ENCODE measurements at places on chromosomes 3 and 15. TPM values are rescaled to one million over a fixed set of nuclear protein-coding genes. Genes with fewer than 3 reads are reported as not detected.

The GPR15 gene
- not detected for polyA plus RNA-seq

DNA sequence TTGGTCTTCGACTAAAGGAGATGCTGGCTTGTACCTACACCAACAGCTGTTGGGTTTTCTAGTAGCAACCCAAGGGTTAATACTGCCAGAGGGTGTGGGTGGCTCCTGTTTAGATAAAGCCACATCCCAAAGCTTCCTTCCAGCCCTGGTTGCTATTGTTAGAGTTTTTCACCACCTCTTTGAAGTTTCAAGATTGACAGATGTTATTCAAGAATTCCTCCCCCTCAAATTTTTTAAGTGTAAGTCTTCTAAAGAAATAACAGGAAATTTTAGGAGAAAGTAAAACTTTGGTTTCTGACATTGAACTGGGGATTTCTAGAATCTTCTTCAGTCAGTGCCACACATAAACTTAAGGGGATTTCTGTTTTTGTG, 60.9 kb downstream of the TGFBR2 start:
- peaks cover 17% of the 10 kb centered on the region for H3K36me3 ChIP-seq
- no peaks in the 10 kb centered on the region for H3K4me1 ChIP-seq
- no peak for DNase-seq
- H3K4me3 ChIP-seq = no peak overlapping the region
- no peak overlapping the region for H3K27ac ChIP-seq

The GYG1 gene
- polyA plus RNA-seq = 16.8 TPM

- no peak for DNase-seq
- H3K4me3 ChIP-seq = no peak overlapping the region
- peaks cover 50% of the 10 kb centered on the region for H3K36me3 ChIP-seq
- H3K27ac ChIP-seq = no peak overlapping the region
- H3K4me1 ChIP-seq = no peaks in the 10 kb centered on the region
These were observed 37.4 kb downstream of the SHQ1 start for GRCh38 chr3:72810659-72811434.

The LRRN1 gene
- 0.03 TPM for polyA plus RNA-seq

GRCh38 chr3:88231632-88232031, 81.9 kb downstream of the C3orf38 start:
- no peak overlapping the region for H3K27ac ChIP-seq
- DNase-seq = no peak
- no peaks in the 10 kb centered on the region for H3K27me3 ChIP-seq

- H3K4me1 ChIP-seq = peaks cover 22% of the 10 kb centered on the region
- no peak overlapping the region for H3K4me3 ChIP-seq
- no peaks in the 10 kb centered on the region for H3K27me3 ChIP-seq
- H3K36me3 ChIP-seq = no peaks in the 10 kb centered on the region
- DNase-seq = no peak
- H3K27ac ChIP-seq = no peak overlapping the region
These were observed 49.1 kb downstream of the IL1RAP start for GRCh38 chr3:190562866-190563510.

The GP5 gene
- 0.23 TPM for polyA plus RNA-seq

- H3K4me3 ChIP-seq = no peak overlapping the region
- no peaks in the 10 kb centered on the region for H3K27me3 ChIP-seq
- no peak for DNase-seq
- H3K36me3 ChIP-seq = no peaks in the 10 kb centered on the region
- H3K4me1 ChIP-seq = no peaks in the 10 kb centered on the region
These were observed 10.3 kb downstream of the BCL2A1 start for GRCh38 chr15:79960502-79961212.

DNA sequence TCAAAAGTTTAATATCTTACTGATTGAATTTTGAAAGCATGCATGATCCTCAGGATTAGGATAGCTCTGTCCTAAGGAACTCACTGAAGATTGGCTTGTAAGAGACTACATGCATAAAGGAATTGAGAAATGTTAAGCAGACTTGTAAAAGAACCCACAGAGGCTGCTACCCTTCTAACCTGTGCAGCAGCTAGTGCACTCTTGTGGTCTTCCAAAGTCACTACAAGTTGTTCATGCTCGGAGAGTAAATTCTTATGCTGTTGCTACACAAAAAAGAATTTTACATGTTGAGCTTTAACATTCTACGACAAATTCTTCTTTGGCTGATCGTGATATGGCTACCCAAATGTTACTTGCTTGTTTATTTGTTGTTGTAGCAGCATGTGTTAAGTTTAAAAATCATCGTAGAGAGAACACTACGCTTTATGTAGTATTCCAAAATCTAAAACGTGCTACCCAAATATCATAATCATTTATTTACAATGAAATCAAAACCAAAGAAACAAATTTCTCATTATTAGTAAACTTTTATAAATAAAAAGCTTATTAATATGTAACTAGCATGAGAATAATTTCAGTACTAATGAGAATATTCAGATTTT, 55.0 kb downstream of the GOLIM4 start:
- H3K27ac ChIP-seq = no peak overlapping the region
- H3K4me1 ChIP-seq = peaks cover 9% of the 10 kb centered on the region
- H3K4me3 ChIP-seq = no peak overlapping the region
- DNase-seq = peak; percentile 36
- H3K36me3 ChIP-seq = peaks cover 43% of the 10 kb centered on the region

The ANKRD63 gene
- polyA plus RNA-seq = not detected

DNA sequence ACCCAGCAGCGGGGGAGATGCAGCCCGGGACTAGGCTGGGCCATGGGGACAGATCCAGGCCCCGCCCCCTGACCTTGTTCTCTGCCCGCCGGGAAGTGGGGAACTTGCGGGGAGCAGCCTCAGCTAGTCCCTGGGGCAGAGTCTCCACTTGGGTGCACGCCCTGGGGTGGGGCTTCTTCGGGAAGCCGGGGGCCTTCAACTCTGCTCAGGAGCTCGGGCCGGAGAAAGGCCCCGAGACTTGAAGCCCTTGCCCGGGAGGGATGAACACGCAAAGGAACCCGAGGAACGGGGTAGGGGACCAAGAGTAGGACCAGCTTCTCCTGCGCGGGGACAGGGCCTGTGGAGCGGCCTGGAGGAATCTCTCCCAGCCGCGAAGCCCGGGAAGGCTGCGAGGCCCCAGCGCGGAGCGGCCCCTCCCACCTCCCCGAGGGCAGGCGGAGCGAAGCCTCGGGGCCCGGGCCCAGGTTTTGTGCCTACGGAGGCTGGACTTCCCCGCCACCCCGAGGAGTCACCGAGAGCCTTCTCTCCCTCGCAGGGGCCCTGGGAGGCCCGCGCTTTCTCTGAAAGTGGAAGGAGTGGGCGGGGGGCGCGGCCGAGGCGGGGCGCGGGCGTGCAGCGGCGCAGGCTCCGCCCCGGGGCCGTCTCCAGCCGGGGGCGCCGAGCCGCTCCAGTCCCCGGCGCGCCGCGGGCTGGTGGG, at the start of gene ITPKA:
ITPKA (plus strand) TSS at position 670 of the 697 bp plus-strand sequence. CDS start 54 bp downstream, outside the sequence.
- DNase-seq = peak; percentile 93
- H3K27me3 ChIP-seq = no peaks in the 10 kb centered on the region
- H3K4me3 ChIP-seq = peak within 1 kb of the TSS; percentile 74
- H3K36me3 ChIP-seq = no peaks in the 10 kb centered on the region
- peak within 1 kb of the TSS; percentile 26 for H3K27ac ChIP-seq

DNA sequence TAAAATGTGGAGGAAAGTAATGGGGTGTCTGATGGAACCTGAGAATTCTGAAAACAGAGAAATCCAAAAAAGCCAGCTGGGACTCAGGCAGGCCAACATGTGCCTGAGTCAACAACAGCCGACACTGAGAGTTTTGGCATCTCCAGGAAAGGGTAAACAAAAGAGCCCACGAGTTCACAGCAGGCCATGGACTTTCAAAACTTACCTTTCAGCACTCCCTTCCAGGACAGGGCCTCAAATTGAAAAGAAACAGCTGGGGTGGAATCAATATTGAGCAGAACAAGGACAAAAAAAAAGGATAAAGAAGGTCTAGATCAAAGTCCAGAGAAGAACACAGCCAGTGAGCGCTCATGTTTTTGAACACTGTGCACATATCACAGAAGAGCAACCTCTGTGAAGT, 735.4 kb upstream of the GRM7 start:
- H3K27me3 ChIP-seq = no peaks in the 10 kb centered on the region
- no peaks in the 10 kb centered on the region for H3K36me3 ChIP-seq
- no peaks in the 10 kb centered on the region for H3K4me1 ChIP-seq
- no peak overlapping the region for H3K4me3 ChIP-seq

The GOLGA6L24 gene
- not detected for polyA plus RNA-seq

GRCh38 chr15:80815106-80815505, 35.9 kb downstream of the CEMIP start:
- no peaks in the 10 kb centered on the region for H3K36me3 ChIP-seq
- no peak overlapping the region for H3K4me3 ChIP-seq
- no peaks in the 10 kb centered on the region for H3K27me3 ChIP-seq
- H3K27ac ChIP-seq = no peak overlapping the region
- no peak for DNase-seq
- no peaks in the 10 kb centered on the region for H3K4me1 ChIP-seq

DNA sequence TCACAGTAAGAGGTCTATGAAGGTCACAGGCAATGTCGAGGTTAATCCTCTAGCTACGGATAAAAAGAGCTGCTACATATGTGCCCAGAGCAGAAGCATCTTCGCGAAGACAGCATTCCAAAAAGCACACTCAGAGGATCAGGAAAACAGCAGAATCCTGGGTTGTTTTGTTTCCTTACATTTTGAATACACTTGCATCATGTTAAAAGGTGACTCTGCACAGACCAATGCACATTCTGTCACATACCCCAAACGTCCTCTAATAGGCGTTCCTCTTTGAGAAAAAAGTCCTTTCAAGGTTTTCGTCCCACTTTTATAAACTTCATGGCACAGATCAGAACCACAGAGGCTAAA, 52.7 kb downstream of the VGLL4 start:
- H3K27ac ChIP-seq = peak overlapping the region; percentile 75
- peaks cover 39% of the 10 kb centered on the region for H3K4me1 ChIP-seq
- no peaks in the 10 kb centered on the region for H3K27me3 ChIP-seq
- DNase-seq = no peak

GRCh38 chr15:79643393-79643792, 211.3 kb downstream of the MINAR1 start:
- no peak for DNase-seq
- no peaks in the 10 kb centered on the region for H3K27me3 ChIP-seq
- H3K4me1 ChIP-seq = peaks cover 3% of the 10 kb centered on the region

DNA sequence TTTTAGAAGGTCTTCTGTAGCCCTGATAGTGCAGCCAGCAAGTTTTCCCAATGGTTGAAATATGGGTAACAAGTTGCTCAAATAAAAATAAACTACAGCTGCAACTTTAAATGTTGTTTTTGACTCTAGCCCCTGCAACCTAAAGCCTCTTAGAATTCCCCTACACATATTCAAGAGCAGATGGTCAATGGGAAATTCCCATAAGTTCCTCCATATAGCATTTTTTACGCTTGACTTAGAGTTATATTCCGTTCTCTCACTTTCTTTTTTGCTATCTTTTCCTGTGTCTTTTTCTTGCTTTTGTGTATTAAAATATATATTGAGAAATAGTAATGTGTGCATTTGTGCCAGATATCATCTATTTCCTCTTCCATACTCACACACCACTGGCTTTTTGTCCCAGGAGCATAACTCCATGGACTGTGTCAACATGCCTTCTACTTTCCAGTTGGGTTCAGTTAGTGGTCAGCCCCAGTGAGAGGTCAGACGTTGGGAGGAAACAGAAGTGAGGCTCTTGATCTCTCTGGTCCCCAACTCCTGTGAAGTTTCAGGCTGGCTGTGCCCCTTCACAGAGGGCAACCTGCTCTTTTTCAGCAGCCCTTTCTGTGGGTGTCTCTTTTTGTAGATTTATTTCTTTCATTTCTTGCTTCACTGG, 63.3 kb upstream of the TP63 start:
- H3K4me3 ChIP-seq = no peak overlapping the region
- H3K36me3 ChIP-seq = no peaks in the 10 kb centered on the region
- H3K27me3 ChIP-seq = no peaks in the 10 kb centered on the region
- H3K4me1 ChIP-seq = no peaks in the 10 kb centered on the region
- H3K27ac ChIP-seq = no peak overlapping the region

GRCh38 chr3:147415286-147415685, 6.1 kb downstream of the ZIC1 start:
- H3K27me3 ChIP-seq = peaks cover 49% of the 10 kb centered on the region
- no peaks in the 10 kb centered on the region for H3K36me3 ChIP-seq
- no peak overlapping the region for H3K4me3 ChIP-seq
- H3K27ac ChIP-seq = no peak overlapping the region
- no peak for DNase-seq

The TF gene
- 0.08 TPM for polyA plus RNA-seq

GRCh38 chr3:31067004-31067403, 172.5 kb upstream of the GADL1 start:
- no peak overlapping the region for H3K27ac ChIP-seq
- DNase-seq = peak; percentile 4
- H3K4me1 ChIP-seq = no peaks in the 10 kb centered on the region
- H3K27me3 ChIP-seq = no peaks in the 10 kb centered on the region
- H3K36me3 ChIP-seq = no peaks in the 10 kb centered on the region

- H3K4me1 ChIP-seq = peaks cover 3% of the 10 kb centered on the region
- H3K27me3 ChIP-seq = no peaks in the 10 kb centered on the region
- H3K36me3 ChIP-seq = no peaks in the 10 kb centered on the region
- H3K4me3 ChIP-seq = no peak overlapping the region
These were observed 52.7 kb downstream of the MITF start for GRCh38 chr3:69791919-69792399.

GRCh38 chr3:11306817-11307589, 34.8 kb downstream of the ATG7 start:
- H3K4me3 ChIP-seq = no peak overlapping the region
- no peaks in the 10 kb centered on the region for H3K27me3 ChIP-seq
- no peak for DNase-seq
- no peak overlapping the region for H3K27ac ChIP-seq

- no peak for DNase-seq
- H3K4me1 ChIP-seq = no peaks in the 10 kb centered on the region
- no peaks in the 10 kb centered on the region for H3K36me3 ChIP-seq
- no peak overlapping the region for H3K4me3 ChIP-seq
These were observed 46.1 kb downstream of the CMTM8 start for GRCh38 chr3:32284443-32285212.

The ADCY5 gene
- polyA plus RNA-seq = 0.21 TPM

DNA sequence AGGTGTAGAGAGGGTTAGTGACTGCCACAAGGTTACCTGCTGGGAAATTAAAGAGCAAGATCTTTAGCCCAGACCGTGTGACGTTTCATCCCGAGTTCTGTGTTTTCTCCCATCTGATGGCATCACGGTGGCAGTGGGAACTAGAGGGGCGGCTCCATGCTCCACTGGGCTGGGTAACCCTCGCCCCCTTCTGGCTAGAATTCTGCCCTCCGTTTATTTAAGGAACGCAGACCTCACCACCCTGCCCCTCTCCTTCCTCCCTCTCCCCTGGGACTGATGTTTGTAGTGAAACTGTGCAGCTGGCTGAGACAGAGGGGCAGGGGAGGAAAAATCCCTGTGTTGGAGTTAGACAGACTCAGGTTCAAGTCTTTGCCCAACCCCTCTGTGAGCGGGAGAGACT, 65.6 kb downstream of the ITGA11 start:
- H3K4me1 ChIP-seq = no peaks in the 10 kb centered on the region
- no peaks in the 10 kb centered on the region for H3K36me3 ChIP-seq
- no peak overlapping the region for H3K27ac ChIP-seq
- no peak overlapping the region for H3K4me3 ChIP-seq

DNA sequence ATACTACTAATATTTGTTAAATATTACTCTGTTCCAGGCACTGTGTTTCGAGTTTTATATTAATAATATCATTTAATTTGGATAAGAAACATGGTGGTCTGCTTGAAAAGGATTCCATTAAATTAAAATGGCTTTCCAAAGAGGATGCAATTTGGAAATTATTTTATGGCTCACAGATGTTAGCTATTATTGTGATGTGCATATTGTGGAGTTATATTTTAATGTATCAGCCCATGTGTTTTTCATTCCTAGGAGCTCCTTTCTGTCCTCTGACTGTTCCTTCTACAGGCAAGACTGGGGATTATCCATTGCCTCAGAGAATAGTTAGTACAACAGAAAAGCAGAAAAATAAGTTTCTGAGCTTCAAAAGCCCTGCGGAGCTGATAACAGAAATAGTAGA, 376.7 kb upstream of the PDZRN3 start:
- DNase-seq = peak; percentile 9
- H3K36me3 ChIP-seq = no peaks in the 10 kb centered on the region
- no peak overlapping the region for H3K27ac ChIP-seq

Data from SK-N-SH (cell line).